ENCODE measurements at places on chromosomes 7 and 10. TPM values are rescaled to one million over a fixed set of nuclear protein-coding genes. Genes with fewer than 3 reads are reported as not detected.

SPDYE2B gene
- total RNA-seq = not detected

SCART1 gene
- 3.3 TPM for total RNA-seq

NHLRC2 gene
- 12.5 TPM for total RNA-seq

PAPSS2 gene
- 149 TPM for total RNA-seq

NKX1-2 gene
- not detected for total RNA-seq

ASZ1 gene
- not detected for total RNA-seq

HOXA1 gene
- 0.12 TPM for total RNA-seq

UNC5B gene
- 22.4 TPM for total RNA-seq

CPEB3 gene
- 1.2 TPM for total RNA-seq

SVOPL gene
- not detected for total RNA-seq

TNS3 gene
- total RNA-seq = 43.8 TPM

IKZF5 gene
- total RNA-seq = 2.9 TPM

RELN gene
- total RNA-seq = 1.3 TPM

LRRC18 gene
- not detected for total RNA-seq

CPN1 gene
- total RNA-seq = not detected

ADRB1 gene
- total RNA-seq = not detected

PKD1L1 gene
- total RNA-seq = 0.13 TPM

MRC1 gene
- total RNA-seq = 0.37 TPM

CALML5 gene
- not detected for total RNA-seq

GPR26 gene
- not detected for total RNA-seq

KIAA1549 gene
- total RNA-seq = 0.26 TPM

GOLGA7B gene
- total RNA-seq = 0.06 TPM

TRIM74 gene
- 0.06 TPM for total RNA-seq

NFE2L3 gene
- total RNA-seq = 0.31 TPM

OR2A42 gene
- total RNA-seq = 0.06 TPM

P4HA1 gene
- 122 TPM for total RNA-seq

ZNF488 gene
- not detected for total RNA-seq

BMPR1A gene
- 64.3 TPM for total RNA-seq

VAX1 gene
- not detected for total RNA-seq

EBLN1 gene
- not detected for total RNA-seq

PON1 gene
- total RNA-seq = not detected

YKT6 gene
- total RNA-seq = 107 TPM

LIPJ gene
- under 0.01 TPM for total RNA-seq

GATAD1 gene
- 23.1 TPM for total RNA-seq

YAE1 gene
- total RNA-seq = 40.0 TPM

LARP4B gene
- 26.4 TPM for total RNA-seq

DLX5 gene
- total RNA-seq = not detected

TBXAS1 gene
- total RNA-seq = 0.92 TPM

PAX4 gene
- not detected for total RNA-seq

CARD11 gene
- 0.13 TPM for total RNA-seq

AKR1C1 gene
- total RNA-seq = 330 TPM

Measured in aortic smooth muscle cell (primary cell).